Activated naive CD4-positive, alpha-beta T cell (primary cell): ENCODE measurements at places on chromosomes 1 and 21.

DNA sequence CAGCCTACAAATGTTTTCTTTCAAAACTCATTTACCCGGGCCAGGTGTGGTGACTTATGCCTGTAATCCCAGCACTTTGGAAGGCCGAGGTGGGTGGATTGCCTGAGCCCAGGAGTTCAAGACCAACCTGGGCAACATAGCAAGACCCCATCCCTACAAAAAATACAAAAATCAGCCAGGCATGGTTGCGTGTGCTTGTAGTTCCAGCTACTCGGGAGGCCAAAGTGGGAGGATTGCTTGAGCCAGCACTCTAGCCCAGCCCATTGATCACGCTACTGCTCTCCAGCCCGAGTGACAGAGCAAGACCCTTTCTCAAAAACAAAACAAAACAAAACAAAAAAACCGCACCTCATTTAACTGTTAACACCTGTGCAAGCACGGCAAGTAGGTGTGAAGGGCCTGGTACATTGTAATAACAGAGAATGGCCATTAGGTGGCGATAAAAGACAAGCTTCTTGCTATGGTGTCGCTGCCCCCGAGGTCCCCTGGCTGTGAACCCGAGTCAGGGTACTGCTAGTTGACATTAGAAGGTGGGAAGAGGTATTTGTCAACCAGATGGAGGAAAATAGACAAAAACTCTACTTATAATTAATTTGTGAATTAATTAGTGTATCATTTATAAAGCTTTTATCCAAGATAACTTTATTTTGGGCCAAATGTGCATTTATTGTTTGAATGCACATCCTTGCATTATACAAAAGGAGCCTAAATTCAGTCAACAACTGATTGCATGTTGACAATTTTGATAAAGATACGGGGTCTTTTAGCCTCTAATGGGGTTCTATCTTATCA, 66.5 kb downstream of the SH3BGR start:
- peak; percentile 4 for DNase-seq

GRCh38 chr1:4108758-4109627, 208.9 kb upstream of the C1orf174 start:
- DNase-seq = no peak

- no peak for DNase-seq
Measured at GRCh38 chr1:1605034-1605591, 5.2 kb upstream of the FNDC10 start.

DNA sequence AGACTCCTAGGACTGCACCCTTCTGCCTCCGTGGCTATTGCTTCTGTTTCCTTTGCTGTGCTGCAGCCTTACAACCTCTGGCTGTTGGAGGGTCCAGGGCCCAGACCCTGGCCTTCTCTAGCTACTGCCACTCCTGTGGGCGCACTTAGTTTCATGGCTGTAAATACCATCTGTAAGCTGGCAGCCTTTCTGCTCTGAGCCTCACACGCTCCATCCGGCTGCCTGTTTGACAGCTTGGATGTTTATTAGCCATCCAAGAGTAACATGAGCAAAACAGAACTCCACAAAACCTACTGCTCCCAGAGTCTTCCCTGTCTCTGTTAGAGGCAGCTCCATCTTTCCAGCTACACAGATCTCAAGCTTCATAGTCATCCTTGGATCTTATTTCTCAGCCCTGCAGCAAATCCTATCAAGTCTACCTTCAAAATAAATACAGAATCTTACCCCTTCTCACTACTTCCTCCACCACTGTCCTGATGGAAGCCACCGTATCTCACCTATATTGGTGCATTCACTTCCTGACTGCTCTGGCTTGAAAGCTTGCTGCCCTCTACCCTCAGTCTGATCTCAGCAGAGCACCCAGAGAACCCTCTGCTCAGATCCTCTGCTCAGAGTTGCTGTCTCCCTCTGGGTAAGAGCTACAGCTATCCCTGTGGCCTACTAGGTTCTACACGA, 19.1 kb downstream of the SLC25A33 start:
- DNase-seq = no peak

GRCh38 chr1:8349473-8349865, 31.6 kb downstream of the SLC45A1 start:
- DNase-seq = no peak

- DNase-seq = no peak
Measured at GRCh38 chr1:234537236-234537635, 58.3 kb upstream of the TARBP1 start.

GRCh38 chr1:183349201-183349711, 68.9 kb downstream of the NMNAT2 start:
- no peak for DNase-seq
